ENCODE measurements at places on chromosomes 7 and 10.

DNA sequence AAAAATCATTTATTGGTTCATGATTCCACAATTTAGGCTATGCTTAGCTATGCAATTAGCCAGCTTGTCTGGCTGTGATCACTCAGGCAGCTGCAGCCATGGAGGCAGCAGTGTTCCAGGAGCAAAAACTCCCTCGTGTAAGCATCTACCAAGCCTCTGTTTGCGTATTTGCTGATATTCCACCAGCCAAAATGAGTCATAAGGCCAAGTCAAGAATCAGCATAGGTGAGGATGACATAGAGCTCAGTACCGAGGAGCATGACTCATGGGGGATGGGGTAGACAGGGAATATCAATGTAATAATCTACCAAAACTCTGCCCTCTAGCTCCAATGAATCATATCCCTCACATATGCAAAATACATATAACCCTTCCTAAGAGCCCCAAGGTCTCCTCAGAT is 63.3 kb downstream of the IMMP2L start:
- DNase-seq, result peak; percentile 12

DNA sequence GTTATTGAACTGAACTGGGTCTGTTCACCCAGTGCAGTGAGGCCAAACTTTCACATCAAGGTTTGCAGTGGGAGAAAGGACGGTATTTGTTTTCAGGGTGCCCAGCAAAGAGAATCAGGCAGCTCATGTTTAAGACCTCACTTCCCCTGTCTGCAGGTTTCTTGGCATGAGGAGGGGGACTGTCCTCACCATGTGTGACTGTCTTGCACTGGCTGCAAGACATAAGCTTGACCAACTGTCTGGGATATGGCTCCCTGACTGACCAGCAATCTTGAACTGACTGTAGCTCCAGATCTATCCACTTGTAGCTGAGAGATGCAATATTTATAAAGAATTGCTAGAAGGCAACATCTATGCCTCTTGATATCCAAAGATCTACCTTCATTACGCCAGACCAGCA is 39.9 kb downstream of the RAMP3 start:
- no peak for DNase-seq

GRCh38 chr10:34094146-34094696 is 720.9 kb downstream of the PARD3 start:
- DNase-seq, result no peak

DNA sequence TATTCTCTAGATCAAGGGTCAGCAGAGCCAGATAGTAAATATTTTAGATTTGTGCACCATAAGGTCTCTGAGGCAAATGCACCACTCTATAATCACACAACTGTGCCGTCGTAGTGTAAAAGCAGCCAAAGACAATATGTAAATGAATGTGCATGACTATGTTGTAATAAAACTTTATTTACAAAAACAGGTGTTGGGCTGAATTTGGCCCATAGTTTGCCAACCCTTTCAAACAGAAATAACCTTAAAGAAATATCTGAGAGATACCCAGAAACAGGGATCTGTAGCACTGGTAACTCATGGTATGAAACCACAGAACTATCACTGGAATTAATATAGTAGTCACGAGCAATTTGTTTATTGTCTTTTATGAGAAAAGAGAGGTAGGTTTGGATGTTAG is 86.0 kb downstream of the ARID5B start:
- no peak for DNase-seq

- DNase-seq, result no peak
These were observed 42.4 kb downstream of the NRBF2 start for GRCh38 chr10:63175534-63175933.

DNA sequence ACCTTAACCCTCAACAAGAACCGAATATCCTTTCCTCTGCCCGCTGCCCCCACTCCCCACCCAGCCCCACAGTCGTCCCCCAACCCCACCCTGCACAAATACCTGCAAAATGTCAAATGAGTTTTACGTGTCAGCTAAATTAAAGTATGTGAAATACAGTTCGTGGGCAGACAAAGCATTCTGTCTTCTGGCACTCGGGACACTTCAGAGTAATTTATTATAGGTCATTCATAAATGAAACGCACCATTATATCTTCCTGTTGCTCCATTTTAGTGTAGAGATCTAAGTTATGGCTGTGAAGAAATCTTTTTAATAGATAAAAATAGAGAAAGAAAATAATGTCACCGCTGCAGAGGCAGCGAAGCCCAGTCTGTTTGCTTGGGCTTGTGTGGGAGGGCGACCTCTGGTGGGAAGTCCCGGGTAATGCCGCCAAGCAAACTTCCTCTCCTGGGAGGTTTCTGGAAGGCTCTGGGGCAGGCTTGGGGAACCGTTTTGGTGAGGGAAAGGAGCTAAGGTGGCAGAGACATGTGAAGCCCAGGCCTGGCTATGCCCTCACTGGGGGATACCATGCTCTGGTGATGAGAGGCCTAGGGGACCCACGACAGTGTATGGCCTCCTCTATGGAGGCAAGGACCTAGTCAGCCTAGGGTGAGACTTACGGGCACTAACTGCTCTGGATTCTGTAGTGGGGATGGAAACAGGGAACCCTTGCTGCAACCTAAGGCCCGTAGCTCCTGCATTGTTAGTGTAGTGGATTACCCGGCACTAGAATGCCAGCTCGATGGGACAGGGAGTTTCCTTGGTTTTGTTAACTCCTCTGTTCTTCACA is 604.9 kb downstream of the LRMDA start:
- DNase-seq, result peak; percentile 25

DNA sequence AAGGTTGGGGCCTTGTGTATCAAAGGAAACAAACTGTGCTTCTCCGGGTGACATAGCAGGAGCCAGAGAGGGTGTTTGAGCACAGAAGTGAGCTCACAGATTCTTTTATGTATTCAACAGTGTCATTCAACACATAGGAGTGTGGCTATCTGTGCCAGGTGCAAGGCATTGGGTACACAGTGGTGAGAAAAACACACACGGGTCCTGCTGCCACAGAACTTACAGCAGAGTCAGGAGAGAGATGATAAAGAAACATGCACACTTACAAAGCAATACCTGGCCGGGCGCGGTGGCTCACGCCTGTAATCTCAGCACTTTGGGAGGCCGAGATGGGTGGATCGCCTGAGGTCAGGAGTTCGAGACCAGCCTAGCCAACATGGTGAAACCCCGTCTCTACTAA is 16.3 kb upstream of the ECHDC3 start:
- no peak for DNase-seq

GRCh38 chr10:102230264-102230860 is 4.3 kb downstream of the ELOVL3 start:
- peak; percentile 29 for DNase-seq

GRCh38 chr10:89491932-89492331 is 43.5 kb downstream of the SLC16A12 start:
- no peak for DNase-seq

DNA sequence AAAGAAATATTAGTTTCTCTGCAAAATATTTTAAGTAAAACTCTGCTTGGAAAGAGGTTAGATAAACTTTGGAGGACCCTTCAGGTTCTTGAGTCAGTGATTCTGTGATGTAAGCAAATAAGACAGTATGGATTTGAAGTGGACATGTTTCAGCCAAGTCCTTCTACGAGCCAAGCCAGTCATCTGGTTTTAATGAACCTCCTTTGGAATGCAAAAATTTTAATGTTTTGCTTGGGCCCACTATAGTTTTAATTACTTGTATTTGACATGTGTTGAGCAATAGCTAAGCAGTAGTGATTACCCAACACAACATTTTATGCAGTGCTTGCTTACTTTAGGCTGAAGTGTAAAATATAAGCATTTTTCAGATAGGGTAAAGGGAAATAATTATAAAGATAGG is 296.3 kb upstream of the SEMA3D start:
- no peak for DNase-seq

DNA sequence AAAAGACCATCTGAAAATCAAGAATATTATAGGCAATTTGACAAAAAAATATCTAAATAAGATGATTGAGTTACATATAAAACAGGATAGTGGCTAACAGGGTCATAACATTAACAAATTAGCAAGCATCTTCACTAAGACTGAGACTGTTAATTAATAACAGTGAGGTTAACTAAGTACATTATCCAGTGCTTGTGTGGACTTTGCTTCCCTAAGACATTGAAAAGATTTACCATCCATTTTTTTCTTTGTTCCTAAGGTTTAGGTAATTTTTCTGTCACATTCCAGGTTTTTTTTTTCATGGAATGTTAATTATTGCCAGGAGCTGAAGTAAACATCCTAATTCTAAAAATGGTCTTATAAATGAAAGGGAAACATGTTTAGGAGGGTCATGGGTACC is 227.6 kb downstream of the ANKRD7 start:
- no peak for DNase-seq

DNA sequence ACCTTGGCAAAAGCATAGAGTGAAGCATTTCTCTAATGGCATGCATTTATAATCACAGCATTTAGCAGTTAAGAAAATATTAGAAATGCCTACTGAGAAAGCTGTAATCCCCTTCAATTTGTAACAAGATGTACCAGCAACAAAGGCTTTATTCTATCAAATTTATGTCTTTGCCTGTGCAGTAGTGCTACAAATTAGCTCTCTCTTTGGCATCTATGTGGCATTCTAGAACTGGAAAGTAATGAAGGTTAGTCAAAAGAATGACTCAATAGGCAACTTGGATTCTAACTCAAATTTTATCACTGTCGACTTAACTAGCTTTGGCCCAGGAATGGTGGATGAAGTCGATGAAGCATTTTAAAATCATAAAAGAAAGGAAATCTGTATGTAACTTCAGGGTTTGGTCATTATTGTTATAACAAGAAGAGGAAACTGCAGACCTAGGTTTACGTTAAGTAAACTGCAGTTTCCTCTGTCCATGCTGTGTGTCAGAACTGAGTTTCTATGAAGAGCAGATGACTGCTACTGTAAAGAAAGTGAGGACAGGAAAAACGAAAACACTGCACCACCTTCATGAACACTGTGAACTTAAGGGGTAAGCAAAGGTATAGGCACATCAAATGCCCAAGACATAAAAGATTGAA is 140.0 kb downstream of the RAPGEF5 start:
- DNase-seq, result no peak
